ENCODE measurements at places on chromosomes 1 and 21. TPM values are rescaled to one million over a fixed set of nuclear protein-coding genes. Genes with fewer than 3 reads are reported as not detected.

GRCh38 chr1:184882957-184883815, 91.1 kb downstream of the NIBAN1 start:
- no peak for DNase-seq

DNA sequence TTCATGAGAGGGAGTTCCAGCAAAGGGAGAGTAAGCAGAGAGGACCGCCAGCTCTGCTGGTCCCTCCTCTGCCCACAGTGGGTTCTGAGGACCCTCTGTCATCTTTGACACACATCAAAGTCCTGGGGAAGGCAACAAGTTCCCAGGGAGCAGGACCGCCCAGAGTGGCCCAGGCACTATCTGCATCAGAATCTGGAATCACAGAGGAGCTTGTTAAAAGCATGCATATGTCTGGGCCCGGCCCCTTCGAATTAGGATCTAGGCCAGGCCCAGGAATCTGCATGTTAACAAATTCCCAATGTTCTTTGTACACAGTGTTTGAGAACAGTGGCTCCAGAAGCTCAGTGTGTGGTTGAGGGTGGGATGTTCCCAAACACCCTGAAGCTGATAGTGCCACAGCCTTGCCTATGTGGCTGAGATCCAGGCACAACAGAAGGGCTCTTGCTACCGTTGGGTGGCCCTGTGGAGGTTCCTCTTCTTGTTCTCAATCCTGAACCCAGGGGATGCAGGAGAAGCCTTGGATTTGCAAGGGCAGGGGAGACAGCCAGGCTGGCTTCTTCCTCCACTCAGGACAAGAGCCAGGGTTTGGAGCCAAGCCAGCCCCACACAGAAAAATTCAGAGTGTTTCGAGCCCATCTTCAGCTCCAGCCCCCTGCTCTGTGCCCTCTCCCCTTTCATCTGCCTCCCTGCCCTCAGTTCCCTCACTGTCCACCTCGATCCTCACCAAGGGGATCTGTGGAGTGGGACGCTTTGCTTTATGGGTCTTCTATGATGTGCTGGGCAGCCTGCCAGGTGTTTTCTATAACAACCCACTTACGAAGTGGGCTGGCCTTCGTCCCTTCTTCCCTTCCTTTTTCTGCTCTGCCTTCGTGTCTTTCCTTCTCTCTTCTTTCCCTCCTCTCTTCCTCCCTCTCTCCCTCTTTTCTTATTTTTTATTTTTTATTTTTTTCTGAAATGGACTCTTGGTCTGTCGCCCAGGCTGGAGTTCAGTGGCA, 129.0 kb upstream of the TMPRSS2 start:
- no peak for DNase-seq

PSEN2 gene
- 90.4 TPM for polyA plus RNA-seq

DNA sequence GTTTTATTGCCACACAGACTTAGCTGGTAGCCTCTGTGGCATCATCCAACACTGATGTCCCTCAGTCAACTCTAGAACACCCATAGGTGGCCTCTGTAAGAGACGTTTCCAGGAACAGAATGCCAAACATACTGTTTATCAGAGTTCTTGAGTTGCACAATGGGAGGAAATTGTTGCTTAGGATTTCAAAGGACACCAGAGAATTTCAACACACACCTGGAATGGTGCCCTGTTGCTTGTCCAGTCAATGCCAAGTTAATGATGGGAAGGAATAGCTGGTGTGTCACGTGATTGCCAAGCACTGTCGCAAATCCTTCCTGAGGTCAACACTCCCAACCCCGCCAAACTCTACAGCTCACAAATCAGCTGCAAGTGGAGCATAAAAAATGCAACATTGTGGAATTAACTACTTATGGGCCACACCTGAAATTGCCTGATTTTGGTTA, 28.6 kb upstream of the DUSP23 start:
- no peak for DNase-seq

COQ8A gene
- 48.1 TPM for polyA plus RNA-seq

- DNase-seq, result no peak
Measured at GRCh38 chr1:84037758-84038611, 39.1 kb upstream of the TTLL7 start.

GRCh38 chr1:21901473-21901847, 35.6 kb downstream of the HSPG2 start:
- DNase-seq, result no peak

DNA sequence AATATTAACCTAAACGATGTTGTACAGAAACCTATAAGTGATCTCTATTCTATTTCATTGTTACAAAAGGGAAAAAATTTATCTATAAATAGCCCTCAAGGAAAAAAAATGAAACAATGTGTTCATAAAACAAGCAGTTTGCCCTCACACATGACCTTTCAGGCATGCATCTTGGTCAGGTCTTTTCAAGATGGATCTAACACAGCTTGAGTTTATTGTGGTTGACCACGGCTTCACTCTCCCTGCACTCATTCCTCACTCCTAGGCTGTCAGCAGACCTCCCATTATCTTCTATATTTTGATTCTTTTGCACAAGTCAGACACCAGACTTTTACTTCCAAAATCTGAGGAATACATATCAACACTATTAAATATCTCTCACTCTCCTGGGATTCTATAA, 544.3 kb downstream of the KCNT2 start:
- DNase-seq, result no peak

- no peak for DNase-seq
Measured at GRCh38 chr21:34201001-34201400, 127.6 kb downstream of the MRPS6 start.

DNA sequence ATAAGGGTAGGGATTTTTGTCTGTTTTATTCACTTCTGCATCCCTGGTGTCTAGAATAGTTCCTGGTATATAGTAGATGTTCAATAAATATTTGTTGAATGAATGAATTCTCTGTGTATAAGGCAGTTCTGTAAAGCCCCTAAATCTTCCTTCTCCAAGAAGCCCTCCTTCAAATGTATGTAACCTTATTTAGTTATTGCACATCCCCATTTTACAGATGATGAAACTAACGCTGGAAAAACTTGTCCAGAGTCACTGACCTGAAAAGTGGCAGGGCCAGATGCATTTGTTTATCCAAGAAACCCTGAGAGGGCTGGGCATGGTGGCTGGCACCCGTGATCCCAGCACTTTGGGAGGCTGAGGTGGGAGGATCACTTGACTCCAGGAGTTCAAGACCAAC, 4.3 kb upstream of the LMNA start:
- no peak for DNase-seq

DNA sequence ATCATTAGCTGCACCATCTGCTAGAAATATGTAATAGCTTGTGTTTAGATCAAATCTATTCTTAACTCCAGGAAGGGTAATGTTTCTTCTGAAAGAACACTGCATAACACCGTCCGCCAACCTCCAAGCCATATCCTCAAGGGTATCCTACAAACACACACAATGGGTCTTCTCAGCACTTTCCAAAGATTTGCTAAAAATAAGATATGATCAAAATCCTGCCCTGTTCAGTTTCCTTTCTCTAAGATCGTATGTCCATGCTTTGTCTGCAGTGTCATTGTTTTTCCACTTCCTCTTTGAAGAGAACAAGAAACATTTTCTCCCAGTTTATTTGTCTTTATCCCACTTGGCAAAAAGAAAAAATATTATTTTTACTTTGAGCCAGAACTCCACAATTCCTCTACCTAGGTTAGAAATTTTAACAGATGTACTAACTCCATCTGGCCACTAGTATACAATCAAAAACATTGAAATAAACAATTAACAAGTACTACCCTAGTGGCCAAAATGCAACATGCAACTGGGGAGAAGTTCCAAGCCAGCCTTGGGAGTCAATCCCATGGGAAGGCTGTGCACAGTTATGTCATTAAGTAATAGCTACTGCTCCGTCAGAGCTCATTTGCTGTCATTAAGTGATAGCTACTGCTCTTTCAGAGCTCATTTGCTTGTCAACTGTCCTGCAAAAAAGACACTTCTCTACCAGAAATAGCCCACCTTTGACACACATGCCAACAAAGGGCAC, 37.8 kb downstream of the FRRS1 start:
- no peak for DNase-seq

RAB25 gene
- polyA plus RNA-seq, result 39.5 TPM

Measured in muscle of arm (tissue), 14 donors.